ENCODE measurements at places on chromosomes 12 and 14. TPM values are rescaled to one million over a fixed set of nuclear protein-coding genes. Genes with fewer than 3 reads are reported as not detected.

ALDH2 gene
- total RNA-seq, result 56.9 TPM

KRT72 gene
- total RNA-seq, result not detected

DIO2 gene
- 18.7 TPM for total RNA-seq

MYF6 gene
- not detected for total RNA-seq

RHOJ gene
- total RNA-seq, result 5.0 TPM

TUNAR gene
- total RNA-seq, result not detected

CRACR2A gene
- 4.3 TPM for total RNA-seq

OR4N5 gene
- total RNA-seq, result not detected

RIPK3 gene
- total RNA-seq, result not detected

CD27 gene
- total RNA-seq, result not detected

BCAT1 gene
- 186 TPM for total RNA-seq

UNC79 gene
- 0.33 TPM for total RNA-seq

MSI1 gene
- 0.20 TPM for total RNA-seq

IL26 gene
- total RNA-seq, result 2.0 TPM

OR6C75 gene
- total RNA-seq, result not detected

JDP2 gene
- total RNA-seq, result 47.5 TPM

ANO4 gene
- 0.26 TPM for total RNA-seq

TAS2R31 gene
- total RNA-seq, result 3.7 TPM

All from smooth muscle cell of the pulmonary artery (primary cell).